ENCODE measurements at places on chromosomes 16 and 17.

DNA sequence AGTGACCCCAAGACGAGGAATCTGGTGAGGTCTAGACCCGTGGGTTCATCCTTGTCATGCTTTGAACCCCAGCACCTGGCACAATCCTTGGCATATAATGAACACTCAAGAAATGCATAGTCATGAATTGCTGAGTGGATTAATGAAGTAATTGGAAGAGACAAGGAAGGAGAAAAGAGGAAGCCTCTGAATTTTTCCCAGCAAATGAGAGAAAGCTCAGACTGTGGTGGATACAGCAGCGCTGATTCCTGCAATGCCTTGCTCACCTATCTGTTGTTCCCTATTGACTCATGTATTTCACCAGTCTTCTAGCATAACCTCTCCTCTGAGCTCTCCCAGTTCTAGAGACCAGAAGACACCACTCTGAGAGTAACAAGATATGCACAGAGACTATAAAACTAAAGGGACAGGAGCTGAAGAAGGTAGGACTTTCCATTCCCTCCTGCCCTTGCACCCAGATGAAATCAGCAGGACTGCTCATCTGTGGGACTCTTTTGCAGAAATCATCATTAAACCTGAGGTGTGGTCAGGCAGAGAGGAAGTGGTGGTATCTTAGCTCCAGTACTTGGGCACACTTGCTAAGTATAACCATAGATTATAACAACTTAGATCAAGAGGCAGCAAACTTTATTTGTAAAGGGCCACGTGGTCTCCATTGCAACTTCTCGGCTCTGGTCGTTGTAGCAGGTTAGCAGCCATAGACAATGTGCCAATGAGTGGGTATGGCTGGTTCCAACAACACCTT, 102.8 kb downstream of the MAF start:
- DNase-seq: peak; percentile 12

DNA sequence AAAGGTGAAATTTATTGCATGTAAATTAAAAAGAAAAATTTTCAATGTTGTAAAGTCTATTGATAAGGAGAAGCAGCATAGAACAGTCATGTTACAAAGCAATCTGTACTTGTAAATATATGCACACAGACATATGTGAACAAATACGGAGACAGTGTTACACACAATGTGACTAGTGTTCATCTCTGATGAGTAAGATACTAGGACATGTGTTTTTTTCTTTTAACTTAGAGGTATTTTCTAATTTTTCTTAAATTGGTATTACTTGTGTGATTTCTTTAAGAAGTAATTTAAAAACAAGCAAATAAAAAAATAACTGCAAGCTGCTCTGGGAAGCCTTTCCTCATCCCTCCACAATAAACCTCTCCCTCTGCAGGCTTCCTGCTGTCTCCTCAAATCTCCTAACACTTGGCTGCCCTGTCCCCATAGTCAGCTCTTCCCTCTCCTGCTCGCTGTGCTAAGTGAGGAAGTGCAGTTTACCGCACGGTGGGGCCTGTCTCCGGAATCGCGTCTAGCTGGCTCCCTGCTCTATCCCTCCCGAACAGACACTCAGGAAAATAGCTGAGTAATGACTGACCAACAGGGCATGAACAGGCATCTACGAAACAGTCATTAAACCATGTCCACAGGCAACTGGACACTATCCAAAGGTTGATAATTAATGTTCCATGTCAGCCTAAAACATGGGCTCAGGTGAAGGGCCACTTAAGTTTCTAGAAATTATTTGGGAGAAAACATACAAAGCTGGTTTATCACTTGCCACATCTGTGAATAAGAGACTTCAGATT, 35.9 kb downstream of the CMTM4 start:
- peak; percentile 14 for DNase-seq

- DNase-seq: no peak
These were observed 3.4 kb downstream of the TMEM11 start for GRCh38 chr17:21210411-21211076.

DNA sequence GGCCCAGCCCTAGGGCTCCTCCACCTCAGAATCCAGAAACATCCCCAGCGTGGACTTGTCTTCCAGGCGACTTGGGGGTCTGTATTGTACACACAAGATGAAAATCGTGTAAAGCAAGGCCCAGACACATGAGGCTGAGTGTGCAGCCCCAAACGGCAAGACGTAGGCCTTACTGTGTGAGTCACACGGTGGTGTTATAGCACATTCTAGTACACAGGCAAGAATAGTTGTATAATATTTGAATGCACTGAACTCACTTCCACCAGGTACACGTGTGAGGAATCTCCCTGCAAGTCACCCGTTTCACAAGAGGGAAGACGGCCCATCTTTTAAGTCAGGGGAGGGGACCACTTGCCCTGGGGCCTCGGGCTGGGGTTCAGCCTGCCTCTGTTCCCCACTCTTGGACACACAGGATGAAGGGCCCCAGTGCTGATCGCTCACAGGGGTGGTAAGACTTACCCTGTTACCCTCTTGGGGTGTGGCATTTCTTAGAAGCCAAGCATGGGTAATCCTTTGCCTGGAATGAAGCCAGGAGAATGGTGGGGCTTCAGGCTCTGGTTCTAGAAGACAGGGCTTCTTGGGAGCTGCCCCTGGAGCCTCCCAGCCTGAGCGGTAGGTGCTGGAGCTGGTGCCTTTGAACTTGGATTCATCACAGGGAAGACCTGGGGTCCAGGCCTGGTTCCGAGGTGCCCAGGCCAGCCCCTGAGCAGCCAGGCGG, 71.3 kb downstream of the SREBF1 start:
- DNase-seq: no peak

DNA sequence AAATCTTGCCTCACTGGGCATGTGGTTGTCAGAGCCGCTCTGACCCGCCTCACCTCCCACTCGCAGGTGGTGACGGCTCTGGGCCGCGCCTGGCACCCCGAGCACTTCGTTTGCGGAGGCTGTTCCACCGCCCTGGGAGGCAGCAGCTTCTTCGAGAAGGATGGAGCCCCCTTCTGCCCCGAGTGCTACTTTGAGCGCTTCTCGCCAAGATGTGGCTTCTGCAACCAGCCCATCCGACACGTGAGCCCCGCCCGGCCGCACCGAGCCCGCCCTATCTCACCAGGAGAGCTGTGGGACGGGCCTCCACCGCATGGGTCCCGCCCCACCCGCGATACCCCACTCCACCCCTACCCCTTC, 4.0 kb downstream of the TGFB1I1 start:
- peak; percentile 24 for DNase-seq

- no peak for DNase-seq
These were observed 34.0 kb upstream of the PIRT start for GRCh38 chr17:10871914-10872313.

DNA sequence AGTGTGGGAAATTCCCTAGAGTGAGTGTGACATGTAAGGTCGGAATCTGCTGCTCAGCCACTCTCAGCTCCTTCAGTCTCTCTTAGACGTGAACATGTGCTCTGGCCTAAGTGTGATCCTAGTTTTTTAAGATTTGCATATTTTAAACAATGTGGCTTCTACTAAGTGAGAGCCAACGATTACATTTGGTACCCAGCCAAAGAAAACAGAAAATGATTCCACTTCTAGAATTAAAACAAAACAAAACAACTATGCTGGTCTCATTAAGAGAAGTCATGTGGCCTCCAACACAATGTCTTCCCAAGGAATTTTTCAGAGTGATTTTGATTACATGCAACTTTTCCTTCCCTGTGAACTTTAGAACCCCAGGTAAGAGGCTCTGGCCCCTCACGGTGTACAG, 10.1 kb downstream of the TMEM238L start:
- no peak for DNase-seq

DNA sequence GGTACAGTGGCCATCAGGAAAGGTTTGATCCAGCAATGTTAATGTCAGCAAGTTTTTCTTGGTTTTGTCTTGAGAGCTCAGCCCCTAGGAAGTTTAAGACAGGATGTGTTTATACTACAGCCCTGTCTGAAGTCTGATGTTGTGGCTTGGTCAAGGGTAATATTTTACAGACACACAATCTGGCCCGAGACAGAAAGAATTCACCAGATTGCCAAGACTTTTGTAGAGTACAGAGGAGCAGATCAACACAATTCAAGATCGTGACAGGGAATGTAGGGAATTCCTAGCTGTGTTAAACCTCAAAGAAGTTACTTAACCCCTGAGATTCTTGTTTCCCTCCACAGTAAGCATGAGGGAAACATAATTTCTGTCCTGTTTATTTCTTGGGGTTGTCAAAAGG, 63.1 kb downstream of the SHISA9 start:
- DNase-seq: no peak

GRCh38 chr16:56885446-56886162, 20.6 kb downstream of the SLC12A3 start:
- DNase-seq: no peak

- DNase-seq: no peak
These were observed 22.5 kb upstream of the MYO1D start for GRCh38 chr17:32899236-32900013.

- DNase-seq: no peak
These were observed 322.9 kb upstream of the MAF start for GRCh38 chr16:79923431-79923830.

DNA sequence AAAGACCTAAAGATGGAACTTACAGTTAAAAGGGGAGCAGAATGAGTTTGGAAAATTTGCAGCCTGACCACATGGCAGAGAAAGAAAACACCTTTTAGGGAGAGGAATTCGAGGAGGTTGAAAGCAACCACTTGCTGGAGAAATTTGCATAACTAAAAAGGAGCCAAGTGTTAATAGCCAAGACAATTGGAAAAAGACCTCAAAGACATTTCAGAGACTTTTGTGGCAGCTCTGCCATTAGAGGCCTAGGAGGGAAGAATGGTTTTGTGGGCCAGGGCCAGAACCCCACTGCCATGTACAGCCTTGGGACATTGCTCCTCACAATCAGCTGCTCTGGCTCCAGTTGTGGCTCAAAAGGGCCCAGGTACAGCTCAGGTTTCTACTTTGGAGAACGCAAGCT, 338.5 kb downstream of the UTP18 start:
- DNase-seq: no peak

GRCh38 chr17:12730931-12731521, 58.3 kb upstream of the ARHGAP44 start:
- DNase-seq: no peak

DNA sequence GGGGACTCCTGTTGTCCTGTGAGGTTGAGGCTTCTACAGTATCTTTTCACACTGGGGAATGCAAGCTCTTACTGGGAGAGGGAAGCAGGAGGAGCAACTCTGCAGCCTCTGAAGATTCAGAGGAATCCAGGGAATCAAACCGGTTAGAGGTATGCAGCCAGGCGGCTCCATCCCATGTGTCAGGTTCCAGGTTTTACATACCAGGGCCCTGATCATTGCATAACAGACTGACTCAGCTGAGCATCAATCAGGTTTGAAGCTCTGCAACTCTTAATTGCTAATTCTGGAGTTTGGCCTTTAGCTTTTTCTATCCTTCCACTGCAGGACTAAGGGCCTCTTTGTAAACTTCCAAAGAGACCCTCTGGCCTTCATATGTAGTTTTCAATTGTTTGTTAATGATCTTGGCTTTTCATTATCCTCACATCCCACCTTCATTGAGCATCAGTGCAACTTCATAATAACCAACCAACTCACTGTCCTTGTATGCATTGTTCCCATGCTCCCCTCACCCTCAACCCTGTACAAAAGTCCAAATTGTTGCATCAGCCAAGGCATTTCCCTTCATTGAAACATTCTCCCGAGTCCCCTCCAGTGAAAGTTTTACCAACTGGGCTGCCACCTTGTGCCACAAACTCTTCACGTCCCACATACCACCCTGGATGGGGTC, 59.7 kb upstream of the DHX40 start:
- no peak for DNase-seq

GRCh38 chr16:85602402-85603202, 10.5 kb upstream of the GSE1 start:
- no peak for DNase-seq
